T-helper 2 cell (primary cell): ENCODE measurements at places on chromosomes 16 and 17.

GRCh38 chr17:50185631-50186471 is 15.6 kb downstream of the COL1A1 start:
- DNase-seq, result no peak

DNA sequence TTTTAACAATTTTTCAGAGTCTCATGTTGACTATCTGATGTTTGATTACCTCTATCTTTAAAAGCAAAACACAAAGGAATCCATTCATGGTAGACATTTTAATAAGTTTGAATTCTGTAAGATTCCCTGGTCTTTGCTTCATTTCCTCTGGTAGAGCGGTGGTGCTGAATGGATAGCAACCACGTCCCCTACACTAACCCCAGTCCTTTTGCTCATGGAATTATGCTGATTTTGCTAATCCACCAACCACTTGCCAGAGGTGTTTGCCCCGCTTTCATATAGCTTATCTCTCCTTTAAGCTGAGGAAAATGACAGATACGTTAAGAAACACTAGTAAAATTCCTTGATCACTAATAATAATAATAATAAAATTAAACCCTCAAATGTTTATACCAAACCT is 9.5 kb downstream of the KCNJ16 start:
- DNase-seq, result no peak

GRCh38 chr16:81582655-81583441 is 138.2 kb downstream of the CMIP start:
- no peak for DNase-seq

- no peak for DNase-seq
Measured at GRCh38 chr17:66448026-66448639, 145.7 kb downstream of the PRKCA start.
